ENCODE measurements at places on chromosomes 16 and 17.

- DNase-seq: no peak
Observed at GRCh38 chr17:81384929-81385319, 10.3 kb upstream of the BAHCC1 start.

GRCh38 chr16:81808933-81809480 is 29.9 kb downstream of the PLCG2 start:
- DNase-seq: no peak

GRCh38 chr16:20897253-20897897 is 2.8 kb downstream of the DCUN1D3 start:
- no peak for DNase-seq

GRCh38 chr16:48496571-48497095 is 111.4 kb upstream of the SIAH1 start:
- DNase-seq: no peak

- DNase-seq: no peak
Observed at GRCh38 chr16:11781773-11782172, 15.3 kb downstream of the ZC3H7A start.

GRCh38 chr16:22815863-22816262 is 1.9 kb downstream of the HS3ST2 start:
- DNase-seq: no peak

All from CD4-positive, alpha-beta T cell treated with Interleukin-4 for 4 hours (primary cell).